ENCODE measurements at places on chromosomes 2 and 18. TPM values are rescaled to one million over a fixed set of nuclear protein-coding genes. Genes with fewer than 3 reads are reported as not detected.
A peak's percentile ranks its signal among the peaks of the same experiment; 100 is the strongest.

DNA sequence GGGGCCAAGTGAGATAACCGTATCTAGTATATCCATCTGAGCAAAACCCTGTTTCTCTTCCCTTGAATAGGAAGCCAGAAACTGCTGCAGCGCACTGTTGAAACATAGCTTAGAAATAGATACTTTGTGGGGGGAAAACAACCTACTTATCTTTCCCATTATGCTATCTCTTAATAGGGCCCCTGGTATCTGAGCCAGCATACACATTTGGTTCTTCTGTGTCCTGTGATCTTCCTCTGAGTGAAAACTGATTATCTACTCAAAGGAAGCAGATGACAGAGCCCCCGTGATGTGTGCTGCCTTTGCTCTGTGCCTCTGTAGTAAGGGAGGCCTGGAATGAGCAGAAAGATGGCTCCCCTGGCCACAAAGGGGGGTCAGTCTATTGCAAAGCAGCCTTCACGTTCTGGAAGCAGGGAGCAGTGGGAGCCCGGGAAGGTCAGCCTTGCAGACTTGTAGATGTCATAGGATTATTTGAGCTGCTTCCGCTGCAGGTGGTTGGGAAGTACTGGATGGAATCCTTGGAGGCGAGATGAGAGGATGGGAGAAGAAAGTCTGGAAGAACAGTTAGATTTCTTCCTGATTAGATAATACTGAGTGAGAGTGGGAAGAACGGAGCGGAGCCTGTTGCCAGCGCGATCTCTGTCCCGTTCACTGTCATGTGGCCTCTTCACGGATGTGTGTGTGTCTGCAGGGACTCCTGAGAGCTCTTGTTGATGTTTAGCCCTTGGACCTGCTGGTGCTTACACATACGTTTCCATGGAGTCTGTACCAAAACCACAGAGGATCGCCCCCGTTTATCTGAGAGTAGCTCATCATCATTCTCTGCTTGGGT is 150.1 kb downstream of the AGAP1 start:
- DNase-seq, result no peak

DNA sequence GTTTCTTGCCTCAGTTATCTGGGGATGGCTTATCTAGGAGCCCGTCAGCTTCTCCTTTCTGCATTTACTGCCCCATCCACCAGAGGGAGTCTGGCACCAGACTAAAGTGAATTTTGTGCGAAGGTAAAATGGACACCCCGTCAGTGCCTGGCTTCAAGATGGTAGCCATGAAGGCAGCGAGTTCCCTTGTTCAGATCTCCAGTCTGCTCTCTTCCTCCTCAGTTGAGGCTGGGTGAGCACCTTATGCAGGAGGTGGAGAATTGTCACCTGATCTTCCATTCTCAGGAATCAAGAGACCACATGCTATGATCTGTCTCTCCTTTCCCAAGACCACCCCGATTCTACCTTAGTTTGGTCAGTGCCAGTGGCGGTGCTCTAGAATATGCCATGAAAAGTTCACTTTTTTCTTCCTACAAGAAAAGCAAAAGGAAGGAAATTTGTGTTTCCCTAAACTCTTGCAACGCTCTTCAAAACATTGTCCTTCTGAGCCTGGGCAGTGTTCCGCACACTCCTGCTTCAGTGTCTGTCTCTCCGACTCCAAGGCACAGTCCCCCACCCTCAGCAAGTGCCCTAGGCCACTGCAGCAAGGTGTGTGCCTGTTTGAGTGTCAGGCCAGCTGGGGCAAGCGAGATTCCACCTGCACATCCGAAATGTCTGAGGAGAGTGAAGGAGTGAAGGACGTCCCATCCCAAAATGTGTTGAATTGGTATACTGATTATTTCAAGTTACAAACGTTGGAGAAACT is 168.6 kb downstream of the SS18 start:
- peak; percentile 47 for DNase-seq

DNA sequence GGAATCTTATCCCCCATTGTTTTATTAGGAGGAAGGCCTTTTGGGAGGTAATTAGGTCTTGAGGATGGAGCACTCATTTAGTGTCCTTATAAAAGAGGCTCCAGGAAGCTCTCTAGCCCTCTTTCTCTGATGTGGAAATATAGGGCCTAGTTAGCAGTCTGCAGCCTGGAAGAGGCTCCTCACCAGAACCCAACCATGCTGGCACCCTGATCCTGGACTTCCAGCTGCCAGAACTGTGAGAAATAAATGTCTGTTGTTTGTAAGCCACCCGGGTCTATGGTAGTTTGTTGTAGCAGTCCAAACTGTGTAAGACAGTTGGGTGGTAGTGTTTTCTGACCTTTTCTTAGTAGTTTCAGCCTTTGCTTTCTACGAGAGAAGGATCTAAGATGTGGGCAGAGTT is 100.7 kb downstream of the KIAA1328 start:
- no peak for DNase-seq

GRCh38 chr2:167289651-167290410 is 401.6 kb downstream of the XIRP2 start:
- DNase-seq, result no peak

GRCh38 chr2:237455764-237456163 is 31.3 kb upstream of the MLPH start:
- no peak for DNase-seq

DNA sequence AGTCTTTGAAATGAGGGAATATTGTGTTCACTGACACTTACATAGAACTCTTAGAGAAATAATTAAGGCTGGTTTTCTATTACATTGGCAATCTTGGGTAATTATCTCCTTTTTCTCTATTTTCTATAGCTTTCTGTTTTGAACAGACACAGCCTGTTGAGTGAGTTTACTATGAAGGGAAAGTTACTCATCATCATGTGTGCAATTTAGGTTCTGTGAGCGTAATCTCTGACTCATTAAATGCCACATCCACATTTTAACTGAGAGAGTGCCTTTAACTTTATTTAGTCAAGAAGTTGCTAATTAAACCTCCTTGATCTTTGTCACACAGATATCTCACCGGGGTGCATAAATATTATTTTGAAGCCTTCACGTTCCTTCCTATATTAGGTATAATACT is 174.0 kb upstream of the SLC8A1 start:
- DNase-seq, result no peak

- no peak for DNase-seq
Measured at GRCh38 chr18:56148373-56148772, 490.0 kb downstream of the TXNL1 start.

DNA sequence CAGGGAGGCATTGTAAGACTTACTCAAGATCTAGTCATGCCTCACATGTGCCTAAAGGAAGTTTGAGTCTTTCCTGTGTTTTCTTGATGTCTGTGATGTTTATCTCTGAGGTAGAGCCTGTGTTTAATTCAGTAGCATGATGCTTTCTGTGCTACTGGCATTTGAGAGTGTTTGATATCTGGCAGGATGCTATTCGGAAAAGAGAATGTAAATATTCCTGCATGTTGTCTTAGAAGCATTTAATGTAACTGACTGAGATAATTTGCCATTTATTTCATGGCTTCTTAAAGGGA is 58.8 kb downstream of the GREB1L start:
- DNase-seq, result no peak

Gene UBE2E3
- 54.0 TPM for polyA plus RNA-seq

- DNase-seq, result peak; percentile 46
Measured at GRCh38 chr2:127014630-127015029, 92.3 kb downstream of the BIN1 start.

- DNase-seq, result no peak
Measured at GRCh38 chr2:37090019-37090477, 5.7 kb downstream of the GPATCH11 start.

- no peak for DNase-seq
Measured at GRCh38 chr2:239196474-239197021, 204.3 kb downstream of the HDAC4 start.

Gene LIPG
- polyA plus RNA-seq, result 0.33 TPM

DNA sequence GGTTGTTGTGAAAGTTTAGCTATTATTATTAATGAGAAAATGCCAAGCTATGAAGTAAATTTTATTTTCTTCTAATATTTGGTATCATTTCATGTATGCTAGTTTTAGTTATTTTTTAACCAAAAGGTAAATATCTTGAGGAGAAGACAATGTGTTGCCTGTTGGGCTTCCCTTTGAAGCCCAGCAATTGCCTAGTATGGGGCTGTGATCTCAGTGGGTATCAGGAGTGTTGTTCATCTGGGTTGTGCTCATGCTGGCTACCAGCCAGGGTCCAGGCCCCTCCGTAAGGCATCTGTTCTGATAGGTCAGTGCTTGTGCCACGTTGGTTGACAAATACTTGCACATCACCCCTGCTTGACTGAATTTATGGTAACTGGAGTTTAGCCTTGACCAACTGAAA is 38.0 kb upstream of the DARS1 start:
- DNase-seq, result no peak

GRCh38 chr2:19989342-19989666 is 601 bp downstream of the WDR35 start:
- no peak for DNase-seq
